ENCODE measurements at places on chromosomes 4 and X. TPM values are rescaled to one million over a fixed set of nuclear protein-coding genes. Genes with fewer than 3 reads are reported as not detected.

CXorf49 gene
- total RNA-seq = not detected

ATP11C gene
- total RNA-seq = 16.8 TPM

ERCC6L gene
- total RNA-seq = 15.1 TPM

GRCh38 chr4:183783991-183784553 lies 121.0 kb upstream of the STOX2 start:
- peak; percentile 54 for DNase-seq

COX7B2 gene
- not detected for total RNA-seq

ACE2 gene
- 0.07 TPM for total RNA-seq

GRCh38 chr4:146236216-146236615 lies 21.9 kb downstream of the REELD1 start:
- DNase-seq = no peak

DNA sequence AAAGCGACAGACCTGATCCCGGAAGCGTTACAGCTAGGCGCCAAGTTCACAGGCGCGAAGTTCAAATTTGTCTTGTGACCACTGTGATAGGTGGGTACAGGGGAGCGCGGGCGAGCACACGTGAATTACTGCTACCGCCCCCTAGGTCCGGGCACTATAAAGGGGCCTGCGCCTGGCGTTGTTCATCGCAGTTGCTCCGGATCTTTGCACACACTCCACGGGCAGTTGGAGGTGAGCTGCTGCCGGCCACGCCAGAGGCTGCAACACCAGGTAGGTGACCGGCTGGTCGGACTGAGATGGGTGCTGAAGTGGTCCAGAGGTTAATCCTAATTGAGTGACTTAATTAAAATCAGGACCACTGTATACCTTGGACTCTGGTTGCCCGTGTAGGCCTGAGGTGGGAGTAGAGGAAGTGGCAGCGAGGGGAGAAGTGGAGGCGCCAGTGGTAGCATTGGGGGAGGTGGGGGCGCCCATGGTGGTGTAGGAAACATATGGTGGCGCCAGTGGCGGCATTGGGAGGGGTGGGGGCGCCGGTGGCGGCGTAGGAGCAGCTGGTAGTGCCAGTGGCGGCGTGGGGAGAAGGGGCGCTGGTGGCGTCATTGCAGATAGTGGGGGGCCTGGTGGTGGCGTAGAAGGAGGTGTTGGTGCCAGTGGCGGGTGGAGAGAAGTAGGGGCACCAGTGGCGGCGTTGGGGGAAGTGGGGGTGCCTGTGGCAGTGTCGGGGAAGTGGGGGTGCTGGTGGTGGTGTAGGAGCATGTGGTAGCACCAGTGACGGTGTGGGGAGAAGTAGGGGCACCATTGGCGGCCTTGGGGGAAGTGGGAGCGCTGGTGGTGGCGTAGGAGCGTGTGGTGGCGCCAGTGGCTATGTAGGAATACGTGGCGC lies at the start of gene GCNA:
Gene GCNA (plus strand): TSS at position 185 of the 883 bp plus-strand sequence. CDS start 2,385 bp downstream, outside the sequence.
- no peak for DNase-seq

DNA sequence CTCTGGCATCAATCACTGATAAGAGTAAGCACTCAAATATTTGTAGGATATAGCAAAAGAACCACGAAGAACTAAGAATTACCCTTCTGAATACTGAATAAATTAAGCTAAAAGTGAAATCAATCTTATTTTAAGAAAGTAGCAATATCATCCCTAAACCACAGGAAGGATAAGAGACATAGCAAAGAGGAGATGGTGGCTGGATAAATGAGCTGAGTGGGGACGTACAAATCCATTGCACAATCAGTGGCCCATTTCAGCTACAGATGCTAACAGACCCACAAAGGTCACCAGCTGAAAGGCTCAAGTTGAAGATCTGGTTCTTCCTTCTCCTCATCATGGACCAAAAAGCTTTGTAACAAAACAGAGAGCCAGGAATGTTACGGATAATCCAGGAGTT lies 77.1 kb downstream of the SLC9A7 start:
- no peak for DNase-seq

DNA sequence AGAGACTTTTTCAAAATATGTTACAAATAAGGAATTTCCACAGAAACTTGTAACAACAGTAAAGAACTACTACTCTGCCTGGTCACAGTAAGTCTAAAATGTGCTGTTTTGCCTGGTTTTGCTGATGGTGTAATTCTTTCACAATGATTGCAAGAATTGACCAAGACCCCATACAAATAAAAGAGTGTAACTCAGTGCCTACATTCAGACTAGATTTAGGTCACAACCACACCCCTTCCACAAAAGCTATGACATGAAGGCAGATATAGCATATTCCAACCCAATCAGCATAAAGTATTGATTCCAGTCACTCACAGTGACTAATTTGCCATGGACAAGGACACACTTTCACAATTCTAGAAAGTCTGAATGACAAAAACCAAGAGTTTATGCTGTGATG lies 53.7 kb upstream of the TMPRSS11F start:
- no peak for DNase-seq

- DNase-seq = no peak
Measured at GRCh38 chr4:188282471-188283232, 143.4 kb downstream of the TRIML1 start.

DNA sequence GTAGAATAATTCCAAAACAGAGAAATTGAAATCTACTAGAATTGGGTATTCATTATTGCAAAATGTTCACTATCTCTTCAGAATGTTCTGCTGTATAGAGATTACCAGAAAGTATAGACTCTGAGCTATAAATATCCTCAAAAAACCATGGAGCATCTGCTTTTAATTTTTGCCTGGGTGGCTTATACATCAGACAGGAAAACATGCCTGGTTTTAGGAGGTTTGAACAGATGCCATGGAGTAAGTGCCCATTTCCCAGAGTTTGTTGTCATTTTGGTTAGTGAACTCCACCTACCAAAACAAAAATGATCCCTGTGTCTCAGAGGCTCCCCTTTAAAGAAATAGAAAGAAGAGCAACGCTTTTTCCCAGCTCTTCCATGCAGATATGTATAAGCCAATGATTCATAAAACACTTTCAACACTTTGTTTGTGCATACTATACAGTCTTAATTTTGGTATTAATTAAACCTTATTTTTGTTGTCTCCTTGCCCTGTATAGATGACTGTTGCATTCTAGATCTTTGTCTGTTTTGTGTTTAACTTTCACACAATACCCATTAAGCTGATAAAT lies 68.7 kb downstream of the MEPE start:
- DNase-seq = no peak

GRCh38 chr4:87541956-87542709 lies 13.0 kb upstream of the SPARCL1 start:
- DNase-seq = no peak

GRCh38 chr4:73417973-73418372 lies 13.9 kb downstream of the ALB start:
- DNase-seq = no peak

GRCh38 chr4:76651616-76652015 lies 216.6 kb downstream of the SHROOM3 start:
- DNase-seq = no peak

DUX4 gene
- not detected for total RNA-seq

TCEANC gene
- 0.75 TPM for total RNA-seq

GRCh38 chr4:144723471-144723870 lies 77.5 kb downstream of the HHIP start:
- DNase-seq = no peak

DNA sequence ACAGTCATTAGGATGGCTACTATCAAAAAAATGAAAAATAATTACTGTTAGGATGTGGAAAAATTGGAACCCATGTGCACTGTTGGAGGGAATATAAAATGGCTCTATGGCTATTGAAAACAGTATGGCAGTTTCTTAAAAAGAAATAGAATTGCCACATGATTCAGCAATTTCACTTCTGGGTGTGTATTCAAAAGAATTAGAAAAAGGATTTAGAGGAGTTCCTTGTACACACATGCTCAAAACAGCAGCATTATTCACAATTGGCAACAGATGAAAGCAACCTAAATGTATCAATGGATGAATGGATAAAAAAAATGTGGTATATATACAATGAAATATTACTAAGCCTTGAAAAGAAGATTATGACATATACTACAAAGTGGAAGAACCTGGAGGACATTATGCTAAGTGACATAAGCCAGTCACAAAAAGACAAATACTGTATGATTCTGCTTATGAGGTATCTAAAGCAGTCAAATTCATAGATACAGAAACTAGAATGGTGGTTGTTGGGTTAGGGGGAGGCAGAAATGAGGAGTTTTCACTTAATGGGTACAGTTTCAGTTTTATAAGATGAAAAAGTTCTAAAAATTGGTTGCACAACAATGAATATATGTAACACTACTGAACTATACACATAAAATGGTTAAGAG lies 123.2 kb downstream of the ELOVL6 start:
- DNase-seq = no peak

NUDT6 gene
- total RNA-seq = 8.7 TPM

DNA sequence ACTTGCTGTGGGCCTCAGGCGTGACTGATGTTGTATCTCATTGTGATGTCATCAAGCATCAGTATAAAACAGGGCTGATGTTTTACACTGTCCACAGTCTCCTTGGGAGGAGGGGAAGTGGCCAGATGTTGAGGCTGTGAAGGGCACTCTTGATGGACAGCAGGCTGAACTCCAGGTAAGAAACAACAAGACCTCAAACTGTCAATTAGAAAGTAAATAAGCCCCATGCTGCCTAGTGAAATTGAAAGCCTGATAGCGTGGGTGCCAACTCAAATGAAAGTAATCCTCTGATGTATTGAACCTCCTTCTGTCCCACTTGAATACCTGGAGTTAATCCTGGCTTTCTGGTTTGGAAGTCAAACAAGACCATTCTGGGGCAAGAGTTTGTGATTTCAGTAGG lies 19.7 kb downstream of the VSIG1 start:
- no peak for DNase-seq

- DNase-seq = no peak
Measured at GRCh38 chr4:178577933-178578332, 1135.7 kb upstream of the AGA start.

GNRHR gene
- not detected for total RNA-seq

DNA sequence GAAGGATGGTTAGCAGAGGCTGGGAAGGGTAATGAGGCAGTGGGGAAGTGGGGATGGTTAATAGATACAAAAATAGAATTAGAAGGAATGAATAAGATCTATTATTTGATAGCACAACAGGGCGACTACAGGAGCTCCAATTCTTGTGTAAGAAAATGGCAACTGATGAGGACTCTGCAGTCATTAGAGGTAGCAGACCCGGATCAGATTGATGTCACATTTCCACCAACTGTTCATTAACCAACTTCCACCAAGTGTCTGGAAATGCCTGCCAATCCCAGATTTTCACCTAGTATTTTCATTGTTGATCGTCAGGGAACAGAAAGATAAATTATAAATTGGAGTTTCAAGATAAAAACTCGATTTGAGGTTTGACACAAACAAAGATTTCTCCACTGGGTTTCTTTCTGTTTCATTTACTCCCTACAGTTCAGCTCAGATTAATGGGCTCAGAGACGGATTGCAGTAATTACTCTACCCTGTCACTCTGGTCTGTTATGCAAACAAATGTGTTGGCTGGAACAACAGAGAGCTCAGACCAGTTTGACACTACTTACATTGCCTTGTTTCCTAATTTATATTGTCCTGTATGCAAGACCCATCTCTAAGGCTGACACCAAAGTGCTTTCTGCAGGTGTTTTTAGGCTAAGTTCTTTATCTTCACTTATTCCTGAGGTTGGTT lies 909.2 kb upstream of the PRKX start:
- DNase-seq = no peak

- no peak for DNase-seq
Measured at GRCh38 chrX:867502-867901, 236.9 kb downstream of the SHOX start.

- DNase-seq = no peak
Measured at GRCh38 chrX:107673933-107674479, 45.7 kb downstream of the PRPS1 start.

SULT1B1 gene
- total RNA-seq = 0.07 TPM

DNA sequence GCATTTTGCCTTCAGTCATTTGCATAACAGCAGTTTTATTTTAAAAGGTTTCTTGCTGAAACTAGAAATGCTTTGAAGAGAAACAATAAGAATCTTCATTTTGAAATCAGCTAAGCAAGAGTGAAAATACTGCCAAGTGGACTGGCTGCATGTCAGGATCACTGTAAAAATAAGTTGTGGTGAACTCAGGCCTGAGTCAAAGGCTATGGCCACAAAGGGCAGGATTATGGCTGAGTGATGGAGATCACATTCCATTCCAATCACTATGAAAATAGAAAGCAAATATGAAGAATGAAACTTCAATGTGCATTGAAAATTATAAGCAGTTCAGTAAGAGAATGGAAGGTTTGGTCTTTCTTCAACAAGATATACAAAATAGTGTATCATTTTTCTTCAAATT lies 224.5 kb downstream of the PCDH18 start:
- DNase-seq = peak; percentile 20

DNA sequence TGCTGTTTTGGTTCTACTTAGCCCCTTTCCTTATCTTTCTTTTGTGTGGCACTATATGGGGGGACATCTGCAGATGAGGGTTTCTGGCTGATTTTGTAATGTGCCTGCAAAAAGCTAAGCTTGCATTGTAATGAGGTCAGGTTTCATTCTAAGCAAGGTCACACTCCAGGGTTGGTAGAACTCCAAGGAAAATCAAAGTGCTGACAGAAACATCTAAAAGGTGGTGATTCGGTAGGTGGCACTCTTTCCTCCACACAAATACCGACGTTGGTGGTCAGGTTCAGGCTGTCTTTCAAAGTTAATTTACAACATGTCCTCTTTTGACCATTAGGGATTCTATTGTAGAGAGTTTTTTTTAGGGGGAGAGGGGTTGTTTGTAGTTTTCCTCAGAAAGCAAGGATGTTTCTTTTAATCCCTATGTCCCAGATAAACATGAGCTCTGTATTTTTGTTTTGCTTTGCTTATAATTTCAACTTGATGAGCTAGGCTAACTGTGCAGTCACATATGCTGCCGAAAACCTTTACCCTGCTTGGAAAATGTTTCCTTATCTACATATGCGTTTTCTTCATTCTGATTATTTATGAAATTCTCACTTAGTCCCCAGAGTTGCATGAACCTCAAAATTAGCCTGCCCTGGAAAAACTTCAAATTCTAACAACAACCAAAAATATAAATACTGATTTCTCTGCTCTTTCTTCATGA lies 434.2 kb downstream of the PPARGC1A start:
- DNase-seq = no peak

GRCh38 chr4:153112041-153112441 lies 92.2 kb upstream of the TRIM2 start:
- DNase-seq = no peak

KLB gene
- 0.03 TPM for total RNA-seq

DNA sequence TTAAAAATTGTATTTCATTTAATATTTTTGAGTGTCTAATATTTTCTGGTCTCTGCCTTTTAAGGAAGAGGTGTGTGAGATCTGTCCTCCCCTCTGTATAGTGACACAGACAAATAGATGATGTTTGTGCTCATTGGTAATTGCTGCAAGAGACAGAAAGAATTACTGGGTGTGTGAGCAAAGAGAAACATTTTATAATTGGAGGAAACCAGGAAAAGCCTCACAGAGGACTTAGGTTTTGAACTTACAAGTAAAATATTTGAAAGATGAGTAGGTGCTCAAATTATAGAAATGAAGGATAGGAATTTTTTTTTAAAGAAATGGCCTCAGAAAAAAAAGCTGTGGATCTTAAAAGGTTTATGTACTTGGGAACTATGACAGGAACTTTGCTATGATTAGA lies 149.8 kb downstream of the SPCS3 start:
- no peak for DNase-seq

GRCh38 chr4:24411299-24411698 lies 173.1 kb downstream of the DHX15 start:
- no peak for DNase-seq

- DNase-seq = no peak
Measured at GRCh38 chr4:8775751-8776355, 95.8 kb downstream of the HMX1 start.
